ENCODE measurements at places on chromosomes 5 and 9.
A peak's percentile ranks its signal among the peaks of the same experiment; 100 is the strongest.

GRCh38 chr5:153439130-153439529 is 51.3 kb upstream of the GRIA1 start:
- DNase-seq, result no peak

- DNase-seq, result no peak
Observed at GRCh38 chr9:131111186-131111853, 14.1 kb upstream of the NUP214 start.

DNA sequence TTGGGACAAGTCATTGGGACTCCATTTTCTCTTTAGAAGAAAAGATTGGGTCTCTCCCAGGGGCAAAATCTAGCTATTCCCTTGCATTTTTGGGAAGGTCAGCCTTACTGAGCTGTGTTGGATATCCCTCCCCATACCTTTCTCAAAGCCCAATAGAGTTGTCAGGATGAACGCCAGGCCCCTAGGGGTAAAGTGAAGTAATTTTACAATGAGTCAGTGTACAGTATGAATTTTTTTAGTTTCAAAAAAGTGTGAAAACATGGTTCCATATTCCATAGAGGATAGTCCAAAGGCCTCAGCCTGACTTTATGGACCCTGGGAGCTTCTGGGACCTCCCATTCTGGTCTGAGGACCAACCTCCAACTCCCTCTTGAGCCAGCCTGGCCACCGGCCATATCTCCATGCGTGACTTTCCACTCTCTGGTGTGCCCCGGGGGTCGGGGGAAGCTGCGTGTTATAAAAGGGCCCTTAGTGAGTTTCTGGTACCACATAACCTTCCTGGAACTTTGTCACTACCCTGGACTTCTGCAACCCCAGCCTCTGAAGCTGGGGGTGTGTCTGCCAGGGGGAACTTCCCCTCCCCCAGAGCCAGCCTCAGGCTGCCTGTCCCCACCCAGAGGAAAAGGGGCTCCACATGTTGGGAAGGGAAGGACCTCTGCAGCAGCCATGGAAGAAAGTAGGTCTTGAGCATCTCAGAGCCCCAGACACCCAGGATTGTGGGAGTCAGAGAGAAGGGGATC is 52.4 kb upstream of the SYNPO start:
- DNase-seq, result no peak

DNA sequence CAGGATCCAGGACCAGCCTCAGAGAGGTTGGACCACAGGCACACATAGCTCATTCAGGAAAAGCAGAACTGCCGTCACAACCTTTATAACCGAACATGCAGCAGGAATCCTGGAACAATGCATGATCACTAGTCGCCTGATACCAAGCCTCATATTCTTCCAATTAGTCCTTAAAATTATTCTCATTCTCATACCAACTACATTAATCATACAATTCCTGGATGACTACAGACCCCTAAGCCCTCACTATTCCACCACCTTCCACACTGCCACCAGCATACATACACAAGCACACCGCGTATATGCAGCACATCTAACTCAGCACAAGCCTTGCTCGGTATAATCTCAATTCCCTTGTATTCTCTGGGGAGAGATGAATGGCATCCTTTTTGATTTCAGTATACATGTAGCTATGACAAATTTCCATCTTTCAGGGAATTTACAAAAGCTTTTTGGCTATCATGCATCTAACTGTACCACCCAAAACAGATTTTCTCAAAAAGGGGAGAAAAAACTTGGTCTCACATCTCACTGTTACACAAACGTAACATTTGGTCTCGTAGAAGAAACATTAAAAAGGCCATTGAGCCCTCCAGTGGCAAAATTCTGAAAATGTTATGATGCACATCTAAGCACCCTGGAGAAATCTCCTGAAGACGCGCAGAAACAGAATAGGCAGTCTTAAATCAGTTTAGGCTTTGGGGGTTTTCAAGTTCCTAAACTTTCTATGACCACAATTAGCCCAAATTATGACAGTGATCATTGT is 46.2 kb downstream of the MCTP1 start:
- no peak for DNase-seq

GRCh38 chr5:164370841-164371240 is 865.4 kb downstream of the MAT2B start:
- DNase-seq, result no peak

DNA sequence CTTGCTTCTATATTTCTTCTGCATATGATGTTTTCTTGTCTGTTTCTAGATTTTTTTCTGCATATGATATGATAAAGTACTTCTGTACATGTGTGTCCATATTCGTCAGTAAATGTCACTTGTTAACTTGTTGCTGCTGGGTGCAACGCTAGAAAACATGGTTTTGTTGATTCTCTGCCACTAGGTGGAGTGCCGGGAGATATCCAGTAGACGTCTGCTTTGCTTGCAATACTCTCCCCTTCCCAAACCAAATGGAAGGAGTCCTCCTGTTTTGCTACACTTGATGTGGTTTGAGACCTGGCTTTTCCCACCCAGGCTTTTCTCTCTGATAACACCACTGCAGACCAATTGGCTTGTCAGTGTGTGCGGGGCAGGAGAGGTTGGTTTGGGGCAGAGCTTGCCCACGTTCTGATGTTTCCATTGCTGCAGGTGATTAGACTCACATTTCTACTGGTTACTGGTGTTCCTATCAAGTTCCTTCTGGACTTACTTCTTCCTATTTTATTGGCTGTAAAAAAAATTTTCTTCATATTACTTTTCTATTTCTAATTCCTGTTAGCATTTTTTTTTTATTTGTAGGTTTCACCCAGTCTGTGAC is 900.0 kb upstream of the CDH10 start:
- peak; percentile 67 for DNase-seq

- peak; percentile 17 for DNase-seq
Observed at GRCh38 chr5:107772418-107773310, 101.9 kb upstream of the EFNA5 start.

DNA sequence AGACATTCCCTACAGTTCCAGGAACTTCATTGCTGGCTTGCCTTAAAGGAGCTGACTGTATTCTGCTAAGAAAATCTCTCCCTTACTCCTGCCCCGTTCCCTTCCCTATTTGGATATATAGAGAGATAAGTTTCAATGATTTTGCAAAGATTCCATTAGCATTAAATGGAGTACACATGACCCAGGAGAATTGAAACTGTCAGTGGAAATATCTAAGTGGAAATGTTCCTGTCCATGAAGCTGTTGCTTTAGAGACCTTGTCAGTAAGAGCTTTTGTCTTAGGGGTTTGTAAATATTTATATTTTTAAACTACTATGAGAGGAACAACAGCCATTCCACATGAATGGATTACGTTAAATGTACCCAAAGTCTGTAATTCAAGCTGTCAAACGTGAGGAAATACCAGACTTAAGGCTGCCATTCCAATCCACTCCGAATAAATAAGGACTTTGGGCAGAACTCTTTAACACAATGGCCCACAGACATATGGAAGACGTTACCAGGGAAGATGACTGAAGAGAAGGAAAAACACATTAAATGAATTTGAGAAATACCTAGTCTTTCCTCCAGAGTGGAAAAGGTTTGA is 387.1 kb upstream of the PAPPA start:
- DNase-seq, result no peak

DNA sequence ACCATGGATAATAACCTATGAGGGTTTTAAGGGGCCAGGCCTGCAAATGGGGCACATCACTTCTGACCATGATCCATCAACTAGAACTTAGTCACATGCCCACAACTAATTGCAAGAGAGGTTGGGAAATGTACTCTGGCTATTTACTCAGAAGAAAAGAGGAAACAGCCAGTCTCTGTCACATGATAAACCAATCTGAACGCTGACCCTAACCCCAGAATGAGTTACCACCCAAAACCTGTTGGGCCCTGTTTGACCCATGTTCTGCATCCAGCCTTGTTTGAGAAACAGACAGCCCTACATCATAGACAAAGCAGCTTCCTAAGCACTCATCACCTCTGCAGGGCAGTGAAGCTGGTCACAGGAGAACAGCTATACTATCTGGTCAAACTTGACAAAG is 5.8 kb downstream of the MACROH2A1 start:
- DNase-seq, result no peak

DNA sequence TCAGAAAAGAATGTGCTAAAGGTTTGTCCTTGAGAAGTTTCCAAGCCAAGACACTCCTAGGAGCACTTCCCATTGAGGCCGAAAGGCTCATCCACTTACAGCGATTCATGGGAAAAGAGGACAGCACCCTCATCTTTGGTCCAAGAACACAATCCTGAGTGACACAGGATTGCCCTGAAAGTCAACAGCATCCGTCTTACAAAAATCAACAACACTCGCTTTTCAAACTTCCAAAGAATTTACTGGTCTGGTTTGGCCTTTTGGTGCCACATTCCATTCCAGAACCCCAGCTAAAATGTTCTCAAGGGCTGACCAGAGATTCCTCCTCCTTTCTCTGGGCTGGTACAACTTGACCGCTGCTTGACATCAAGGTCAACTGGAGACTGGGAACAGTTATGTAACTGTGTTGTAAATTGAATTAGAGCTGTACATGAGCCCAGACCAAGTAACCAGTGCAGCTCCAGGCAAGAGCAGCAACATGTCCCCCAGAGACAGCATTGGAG is 415.8 kb upstream of the PIK3R1 start:
- no peak for DNase-seq

DNA sequence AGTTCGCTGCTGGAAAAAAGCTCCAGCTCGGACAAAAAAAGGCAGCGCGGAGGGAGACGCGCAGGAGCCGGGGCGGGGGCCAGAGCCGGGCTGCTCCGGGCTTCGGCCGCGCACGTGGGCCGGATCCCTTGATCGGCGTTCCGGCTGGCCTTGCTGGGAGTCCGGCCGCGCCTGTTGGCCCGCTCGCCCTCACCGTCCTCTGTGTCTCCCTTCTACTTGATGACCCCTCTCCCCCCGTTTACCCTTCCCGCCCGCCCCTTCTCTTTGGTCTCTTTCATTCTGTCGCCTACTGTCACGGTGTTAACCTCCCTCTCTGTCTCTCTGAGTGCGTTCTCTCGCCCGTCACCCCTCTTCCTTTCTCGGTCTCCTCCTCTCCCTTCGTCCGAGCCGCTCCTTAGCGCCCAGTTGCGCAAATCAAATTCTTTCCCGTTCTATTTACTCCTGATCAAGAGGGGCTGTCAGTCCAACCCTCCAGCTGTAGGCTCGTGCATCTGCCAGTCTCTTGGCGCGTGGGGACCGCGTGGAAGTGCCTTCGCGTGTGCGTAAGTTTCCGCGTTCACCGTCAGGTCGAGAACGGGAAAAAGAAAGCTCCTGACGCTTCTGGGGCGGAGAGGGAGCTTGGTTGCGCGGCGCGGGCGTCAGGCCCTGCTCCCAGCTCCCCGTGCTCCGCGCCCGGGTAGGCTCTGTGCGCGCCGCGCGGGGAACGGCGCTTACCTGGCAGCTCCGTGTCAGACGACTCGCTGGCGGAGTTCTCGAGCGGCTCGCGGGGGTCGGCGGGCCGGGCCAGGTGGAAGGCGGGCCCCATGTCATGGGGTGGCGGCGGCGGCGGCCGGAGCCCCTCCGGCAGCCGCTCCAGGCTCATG is 798 bp downstream of the PITX1 start:
- DNase-seq, result no peak

All from SK-N-DZ (cell line).